Epithelial cell of umbilical artery (primary cell): ENCODE measurements at places on chromosomes 12 and 14. TPM values are rescaled to one million over a fixed set of nuclear protein-coding genes. Genes with fewer than 3 reads are reported as not detected.

The SERPINA3 gene
- total RNA-seq: 0.61 TPM in 1 of 2 replicates, not detected in the other

The SDR9C7 gene
- total RNA-seq: not detected in 2 replicates

The KRT3 gene
- not detected in 2 replicates for total RNA-seq

The C12orf56 gene
- total RNA-seq: under 0.01 and 0.15 TPM in 2 replicates

The KRT78 gene
- not detected in 2 replicates for total RNA-seq

The RERG gene
- not detected in 2 replicates for total RNA-seq
